ENCODE measurements at places on chromosomes 1 and 21.

DNA sequence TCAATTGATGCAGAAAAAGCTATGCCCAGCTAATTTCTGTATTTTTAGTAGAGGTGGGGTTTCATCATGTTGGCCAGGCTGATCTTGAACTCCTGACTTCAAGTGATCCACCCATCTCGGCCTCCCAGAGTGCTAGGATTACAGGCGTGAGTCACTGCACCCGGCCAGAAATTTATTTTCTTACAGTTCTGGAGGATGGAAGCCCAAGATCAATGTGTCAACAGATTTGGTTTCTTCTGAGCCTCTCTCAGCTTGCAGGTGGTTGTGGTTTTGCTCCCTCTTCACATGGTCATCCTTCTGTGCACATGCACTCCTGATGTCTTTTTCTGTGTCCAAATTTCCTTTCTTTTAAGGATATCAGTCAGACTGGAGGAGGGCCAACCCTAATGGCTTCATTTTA lies 35.6 kb downstream of the SHCBP1L start:
- no peak for DNase-seq

- DNase-seq, result no peak
Measured at GRCh38 chr1:226749467-226749866, 10.4 kb upstream of the ITPKB start.

GRCh38 chr1:211518330-211519289 lies 26.6 kb upstream of the RD3 start:
- no peak for DNase-seq

DNA sequence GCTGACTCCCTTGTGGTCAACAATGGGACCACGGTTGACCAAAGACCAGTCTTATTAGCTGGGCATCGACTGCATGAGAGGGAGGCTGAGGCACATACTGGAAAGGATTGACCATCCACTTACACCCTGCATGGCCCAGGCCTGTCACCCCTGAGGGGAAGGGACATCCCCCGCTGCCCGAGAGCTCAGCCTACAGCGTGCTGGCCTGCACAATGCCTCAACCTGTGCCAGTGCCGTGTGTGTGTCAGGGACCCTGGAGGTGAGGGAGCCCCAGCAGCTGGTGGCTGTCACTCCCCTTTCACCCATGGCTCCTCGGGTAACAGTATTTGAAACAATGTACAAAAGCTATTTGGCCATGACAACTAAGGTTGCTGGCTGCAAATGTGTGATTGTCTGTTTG lies 67.3 kb downstream of the SLC35F3 start:
- no peak for DNase-seq

- no peak for DNase-seq
Measured at GRCh38 chr1:157004327-157004726, 41.2 kb downstream of the ARHGEF11 start.

DNA sequence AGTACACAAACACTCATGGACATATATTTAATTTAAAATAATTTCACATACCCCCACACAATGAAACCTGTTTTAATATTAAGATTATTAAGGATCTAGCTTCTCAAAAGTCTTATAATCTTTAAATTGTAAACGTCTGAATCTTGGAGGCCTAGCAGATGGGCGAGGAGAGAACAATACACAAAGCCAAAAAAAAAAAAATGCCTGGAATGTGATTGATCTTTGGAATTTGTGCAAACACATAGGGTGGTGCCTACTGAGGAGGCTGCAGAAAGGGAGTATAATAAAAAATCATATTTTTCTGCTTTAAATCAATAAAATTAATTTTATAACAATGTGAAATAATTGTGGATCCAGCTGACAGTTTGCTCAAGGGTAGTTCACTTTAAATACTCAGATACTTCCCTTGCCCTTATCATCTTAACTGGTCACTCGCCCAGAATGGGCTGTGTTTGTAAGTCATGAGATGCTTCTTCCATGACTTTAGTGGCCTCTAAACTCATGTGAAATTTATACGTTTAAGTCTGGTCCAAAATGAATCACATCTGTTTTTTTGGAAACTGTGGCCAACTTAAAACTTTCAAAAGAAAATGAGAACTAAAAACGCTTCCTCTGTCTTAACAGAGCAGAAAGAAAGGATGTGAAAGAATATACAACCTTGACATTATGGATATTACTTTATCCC lies 802.8 kb upstream of the CXADR start:
- DNase-seq, result no peak

DNA sequence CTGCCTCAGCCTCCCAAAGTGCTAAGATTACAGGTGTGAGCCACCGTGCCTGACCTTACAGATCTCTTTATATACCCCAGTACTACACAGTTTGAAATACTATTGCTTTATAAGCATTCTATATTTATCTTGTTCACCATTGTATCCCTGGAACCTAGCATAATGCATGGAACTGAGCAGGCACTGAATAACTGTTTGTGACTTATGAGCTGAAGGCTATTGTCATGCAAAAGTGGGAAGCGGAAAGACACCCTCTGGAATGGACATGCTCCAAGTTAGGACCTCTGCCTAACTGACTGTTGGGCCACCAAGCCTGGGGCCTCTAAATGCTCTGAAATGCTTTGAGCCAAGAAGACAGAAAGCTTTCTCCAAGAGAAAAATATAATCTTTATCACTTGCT lies 8.1 kb downstream of the LRRC41 start:
- no peak for DNase-seq

- DNase-seq, result no peak
Measured at GRCh38 chr1:78651241-78651640, 1.6 kb downstream of the IFI44 start.

- DNase-seq, result no peak
Measured at GRCh38 chr1:165288350-165289120, 68.0 kb downstream of the LMX1A start.

DNA sequence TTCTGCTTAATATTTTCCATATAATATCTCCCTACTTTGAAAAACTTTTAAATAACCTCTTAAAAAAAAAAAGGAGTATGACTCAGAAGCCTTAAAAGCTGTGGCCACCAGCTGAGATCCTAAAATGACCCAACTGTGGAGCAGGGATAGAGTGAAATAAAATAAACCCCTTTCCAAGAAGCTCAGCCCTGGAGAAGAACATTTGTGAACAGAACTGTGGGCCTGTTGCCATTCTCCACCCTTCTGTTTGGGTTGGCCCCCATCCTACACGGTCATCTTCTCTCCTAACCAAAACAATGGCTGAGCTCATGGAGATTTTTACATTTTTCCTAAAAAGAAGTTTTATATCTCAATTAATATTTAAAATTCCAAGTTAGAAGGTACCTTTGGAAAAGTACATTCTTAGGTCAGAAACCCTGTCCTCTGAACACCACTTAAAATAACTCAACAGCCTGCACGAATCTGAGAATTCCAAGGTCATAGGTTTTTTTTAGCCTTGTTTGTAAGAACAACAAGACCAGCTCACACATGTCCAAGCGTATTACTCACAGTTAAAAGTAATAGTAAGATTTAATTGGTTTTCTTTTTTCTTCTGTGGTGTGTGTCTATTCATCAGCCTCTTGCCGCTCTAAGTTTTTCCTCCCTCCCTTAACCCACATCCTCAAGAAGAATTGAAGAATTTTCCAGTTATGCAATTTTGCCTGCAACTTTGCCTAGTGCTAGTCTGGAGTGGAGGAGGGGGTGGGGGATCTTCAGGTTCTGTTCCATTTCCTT lies 107.7 kb upstream of the ERRFI1 start:
- DNase-seq, result no peak

DNA sequence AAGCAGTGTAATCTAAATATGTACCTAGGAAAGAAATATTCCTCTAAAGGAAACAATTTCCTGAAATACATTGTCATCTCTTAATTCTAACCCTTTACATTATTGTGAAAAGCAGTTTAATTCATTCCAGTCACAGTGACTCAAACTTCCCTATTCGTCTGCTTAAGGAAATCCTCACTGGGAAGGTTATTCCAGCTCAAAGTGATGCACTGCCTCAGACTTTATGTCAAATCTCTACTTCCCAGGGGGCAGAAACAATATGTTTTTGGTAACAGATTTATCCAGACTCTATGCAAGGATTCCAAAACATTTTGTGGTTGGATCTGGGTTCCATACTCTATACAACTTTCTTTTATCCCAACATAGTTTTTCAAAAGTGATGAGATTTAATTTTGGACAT lies 145.2 kb downstream of the NTMT2 start:
- DNase-seq, result no peak

- DNase-seq, result no peak
Measured at GRCh38 chr1:13832100-13832499, 132.1 kb downstream of the PRDM2 start.

Data from T-helper 1 cell (primary cell).